GM12878 (cell line): ENCODE measurements at places on chromosomes 3 and 15. TPM values are rescaled to one million over a fixed set of nuclear protein-coding genes. Genes with fewer than 3 reads are reported as not detected.

- peak; percentile 95 for DNase-seq
These were observed 55.2 kb downstream of the PGPEP1L start for GRCh38 chr15:98952381-98952803.

GRCh38 chr15:56042031-56042430, 48.6 kb upstream of the NEDD4 start:
- no peak for DNase-seq

GRCh38 chr3:128855569-128855968, 23.9 kb upstream of the ACAD9 start:
- DNase-seq, result no peak

DNA sequence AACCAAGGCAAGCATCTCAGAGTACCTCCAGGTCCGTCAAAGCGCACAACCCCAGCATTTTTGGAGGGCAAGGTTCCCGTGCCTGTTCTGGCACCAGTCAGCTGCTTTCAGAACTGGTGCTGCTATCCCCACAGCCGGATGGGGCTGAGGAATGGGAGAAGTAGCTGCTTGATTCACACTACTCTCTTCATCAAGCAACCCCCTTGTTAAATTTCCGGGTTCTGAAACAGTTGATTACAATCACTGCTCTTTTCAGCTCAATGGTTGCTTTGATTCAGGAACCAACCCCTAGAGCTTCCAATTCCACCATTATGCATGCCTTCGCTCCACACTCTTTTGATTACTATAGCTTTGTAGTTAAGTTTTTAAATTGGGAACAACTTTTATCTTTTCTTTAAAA, 12.3 kb upstream of the UBA7 start:
- DNase-seq, result no peak

GRCh38 chr3:162770551-162770950, 1273.9 kb downstream of the OTOL1 start:
- DNase-seq, result no peak

- no peak for DNase-seq
These were observed 60.6 kb upstream of the ARNT2 start for GRCh38 chr15:80343554-80343992.

DNA sequence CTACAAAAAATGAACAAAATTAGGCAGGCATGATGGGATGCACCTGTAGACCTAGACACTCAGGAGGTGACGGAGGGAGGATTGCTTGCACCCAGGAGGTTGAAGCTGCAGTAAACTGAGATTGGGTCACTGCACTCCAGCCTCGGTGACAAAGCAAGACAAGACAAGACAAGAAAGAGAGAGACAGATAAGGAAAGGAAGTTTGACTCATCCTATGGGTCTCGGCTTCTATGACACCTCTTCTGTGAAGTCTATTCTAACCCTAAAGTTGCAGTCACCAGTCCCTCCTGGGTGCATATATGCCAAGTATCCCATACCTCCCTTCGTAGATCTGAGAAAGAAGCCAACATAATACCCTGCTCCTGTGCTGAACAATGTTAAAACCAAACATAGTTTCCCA, 7.9 kb upstream of the ZMAT3 start:
- no peak for DNase-seq

The IQCF6 gene
- not detected in 2 replicates for total RNA-seq
